ENCODE measurements at places on chromosomes 13 and 19.

DNA sequence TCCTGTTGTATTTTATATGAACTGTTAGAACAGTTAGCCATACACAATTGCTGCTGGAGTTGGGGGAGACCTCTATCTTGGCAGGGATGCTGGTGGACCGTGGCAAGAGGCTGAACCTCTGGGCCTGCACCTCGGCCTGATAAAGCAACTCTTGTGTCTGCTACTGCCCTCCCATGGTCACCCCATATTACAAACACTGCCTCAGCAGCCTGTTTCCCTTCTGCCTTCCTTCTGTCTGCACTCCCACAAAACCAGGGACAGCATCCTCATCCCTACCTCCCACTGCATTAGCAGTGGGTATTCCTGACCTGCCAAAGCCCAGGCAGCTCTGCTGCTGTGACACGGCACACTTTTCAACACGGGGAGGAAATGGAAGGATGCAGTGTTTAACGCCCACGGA lies 456.4 kb downstream of the FGF14 start:
- no peak for DNase-seq

GRCh38 chr13:40483601-40484000 lies 182.8 kb downstream of the FOXO1 start:
- DNase-seq, result no peak

DNA sequence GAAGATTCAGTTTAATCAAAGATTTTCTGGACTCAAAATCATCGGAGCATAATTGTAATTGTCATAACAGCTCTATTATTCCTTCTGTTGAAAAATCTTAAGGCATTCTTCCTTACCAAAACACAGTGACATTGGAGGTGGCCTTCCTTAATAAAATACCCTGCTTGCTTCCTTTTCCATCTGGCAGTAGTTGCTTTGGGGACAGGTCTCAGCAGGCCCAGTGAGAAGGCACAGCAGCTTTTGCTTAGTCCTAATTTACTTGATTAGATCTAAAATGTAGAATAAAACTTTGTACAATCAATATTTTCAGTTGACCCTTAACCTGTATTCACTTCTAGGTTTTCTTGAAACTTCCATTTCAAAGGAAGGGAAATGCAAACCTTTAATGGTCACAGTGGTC lies 471.6 kb downstream of the PCDH20 start:
- no peak for DNase-seq

DNA sequence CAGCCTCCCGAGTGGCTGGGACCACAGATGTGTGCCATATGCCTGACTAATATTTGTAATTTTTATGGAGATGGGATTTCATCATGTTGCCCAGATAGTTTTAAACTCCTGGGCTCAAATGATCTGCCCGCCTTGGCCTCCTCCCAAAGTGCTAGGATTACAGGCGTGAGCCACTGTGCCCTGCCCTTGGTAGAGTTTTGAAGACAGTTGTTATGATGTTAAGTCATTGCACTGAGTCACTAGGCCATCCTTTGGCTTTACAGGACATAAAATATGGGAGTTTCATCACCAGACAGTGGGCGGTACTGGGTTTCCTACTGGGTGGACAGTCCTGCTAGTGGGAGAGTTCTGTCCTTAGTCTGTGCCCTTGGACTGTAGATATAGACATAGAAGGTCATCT lies 282.5 kb downstream of the ATP8A2 start:
- DNase-seq, result no peak

- peak; percentile 55 for DNase-seq
These were observed 18.3 kb downstream of the UBAC2 start for GRCh38 chr13:99218969-99219368.

GRCh38 chr13:28684257-28684656 lies 25.3 kb downstream of the POMP start:
- no peak for DNase-seq

GRCh38 chr13:40886017-40886416 lies 96.6 kb downstream of the SLC25A15 start:
- DNase-seq, result no peak

DNA sequence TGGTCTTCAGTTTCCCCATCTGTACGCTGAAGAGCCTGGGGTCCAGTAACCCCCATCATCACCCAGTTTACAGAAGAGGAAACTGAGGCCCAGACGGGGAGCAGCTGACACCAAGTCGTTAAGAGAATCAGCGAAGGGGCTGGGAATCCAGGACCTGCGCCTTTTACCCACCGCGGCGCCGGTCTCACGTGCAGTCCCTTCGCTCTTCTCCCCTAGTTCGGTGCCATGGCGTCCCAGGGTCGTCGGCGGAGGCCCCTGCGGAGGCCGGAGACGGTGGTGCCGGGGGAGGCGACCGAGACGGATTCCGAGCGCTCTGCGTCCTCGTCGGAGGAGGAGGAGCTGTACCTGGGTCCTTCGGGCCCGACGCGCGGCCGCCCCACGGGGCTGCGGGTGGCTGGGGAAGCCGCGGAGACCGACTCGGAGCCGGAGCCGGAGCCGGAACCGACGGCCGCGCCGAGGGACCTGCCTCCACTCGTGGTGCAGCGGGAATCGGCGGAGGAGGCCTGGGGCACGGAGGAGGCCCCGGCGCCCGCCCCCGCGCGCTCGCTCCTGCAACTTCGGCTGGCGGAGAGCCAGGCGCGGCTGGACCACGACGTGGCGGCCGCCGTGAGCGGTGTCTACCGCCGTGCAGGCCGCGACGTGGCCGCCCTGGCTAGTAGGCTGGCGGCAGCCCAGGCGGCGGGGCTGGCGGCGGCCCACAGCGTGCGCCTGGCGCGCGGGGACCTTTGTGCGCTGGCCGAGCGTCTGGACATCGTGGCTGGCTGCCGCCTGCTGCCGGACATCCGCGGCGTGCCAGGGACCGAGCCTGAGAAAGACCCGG lies 698 bp downstream of the BLOC1S3 start:
- DNase-seq, result no peak

GRCh38 chr13:33931397-33932311 lies 113.7 kb downstream of the RFC3 start:
- no peak for DNase-seq

- no peak for DNase-seq
These were observed 286.1 kb downstream of the IRS2 start for GRCh38 chr13:109500146-109500773.

GRCh38 chr19:42032431-42032830 lies 37.6 kb downstream of the GRIK5 start:
- no peak for DNase-seq

DNA sequence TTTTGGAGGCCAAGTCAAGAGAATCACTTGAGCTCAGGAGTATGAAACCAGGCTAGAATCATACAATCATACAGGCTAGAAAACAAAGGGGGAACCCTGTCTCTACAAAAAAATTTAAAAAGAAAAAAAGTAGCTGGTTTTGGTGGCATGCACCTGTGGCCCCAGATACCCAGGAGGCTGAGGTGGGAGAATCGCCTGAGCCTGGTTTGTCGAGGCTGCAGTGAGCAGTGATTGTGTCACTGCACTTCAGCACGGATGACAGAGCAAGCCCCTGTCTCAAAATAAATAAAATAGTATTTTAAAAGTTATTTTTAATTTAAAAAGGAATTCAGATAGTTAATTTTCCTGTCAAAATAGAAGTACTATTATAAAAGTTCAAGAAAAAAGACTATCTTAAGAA lies 369.1 kb upstream of the SLITRK5 start:
- DNase-seq, result no peak

DNA sequence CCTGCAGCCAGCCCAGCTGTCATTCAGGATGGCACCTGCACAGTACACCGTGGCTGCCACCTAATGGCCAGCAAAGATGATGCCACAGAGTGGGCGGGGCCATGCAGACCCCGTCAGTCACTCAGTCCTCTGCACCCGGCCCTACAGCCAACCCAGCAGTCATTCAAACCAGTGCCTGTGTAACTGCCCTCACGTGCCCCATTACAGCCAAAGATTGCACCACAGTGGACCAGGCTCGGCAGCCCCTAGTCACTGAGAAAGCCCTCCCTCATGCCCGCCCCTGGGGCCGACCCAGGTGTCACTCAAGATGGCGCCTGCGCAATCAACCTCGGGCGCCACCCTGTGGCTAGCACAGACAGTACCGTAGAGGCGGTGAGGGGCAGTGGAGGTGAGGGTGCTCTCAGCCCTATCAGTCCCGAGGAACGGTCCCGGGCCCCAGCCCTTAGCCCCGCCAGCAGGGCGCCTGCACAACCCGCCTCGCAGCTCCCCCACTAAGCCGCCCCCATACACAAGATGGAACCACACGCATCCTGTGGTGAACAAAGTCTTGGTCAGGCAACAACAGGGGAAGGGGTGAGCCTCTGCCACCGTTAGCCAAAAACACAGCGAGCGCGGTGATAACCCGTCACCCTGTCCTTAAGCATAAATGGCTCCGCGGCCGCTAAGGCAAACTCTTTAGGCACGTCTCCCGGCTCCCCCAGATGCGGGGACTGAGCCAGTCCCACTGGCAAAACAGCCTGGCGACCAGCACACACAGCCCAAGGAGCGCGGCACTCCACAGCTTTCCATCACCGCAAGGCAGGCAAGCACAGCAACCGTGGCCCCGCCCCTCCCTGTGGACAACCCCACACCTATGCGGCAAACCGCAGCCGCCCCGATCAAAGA lies 2.3 kb downstream of the PEG3 start:
- DNase-seq, result no peak

- no peak for DNase-seq
These were observed 3.9 kb upstream of the GSK3A start for GRCh38 chr19:42246143-42246921.

GRCh38 chr19:3813473-3814392 lies 27.6 kb upstream of the MATK start:
- no peak for DNase-seq

GRCh38 chr19:30879736-30880135 lies 469.5 kb downstream of the TSHZ3 start:
- DNase-seq, result no peak

DNA sequence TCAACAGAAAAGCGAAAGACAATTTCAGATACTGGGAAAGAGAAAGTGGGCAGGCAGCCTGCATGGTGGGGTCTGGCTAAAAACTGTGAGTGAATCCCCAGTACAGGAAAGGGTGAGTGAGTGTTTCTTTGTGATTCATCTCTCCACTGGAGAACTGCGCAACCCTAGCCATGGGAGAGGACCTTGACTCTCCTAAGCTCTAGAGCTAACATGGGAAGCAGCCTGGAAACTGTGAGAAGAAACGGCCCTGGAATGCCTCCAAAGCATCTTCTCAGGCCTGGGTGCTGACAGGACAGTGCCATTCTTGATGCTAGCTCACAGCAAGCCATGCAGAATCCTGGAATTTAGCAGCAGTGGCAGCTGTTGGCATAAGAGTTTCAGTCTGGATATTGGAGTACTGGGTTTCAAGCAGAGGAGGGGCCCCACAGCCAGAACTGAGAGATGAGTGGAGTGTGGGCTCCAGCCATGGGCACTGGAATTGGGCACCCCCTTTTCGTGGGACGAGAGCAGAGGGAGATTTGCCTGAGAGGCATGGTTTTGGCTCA lies 18.7 kb upstream of the SLAIN1 start:
- DNase-seq, result no peak

- DNase-seq, result no peak
These were observed 858 bp upstream of the KCNRG start for GRCh38 chr13:50014386-50014785.

DNA sequence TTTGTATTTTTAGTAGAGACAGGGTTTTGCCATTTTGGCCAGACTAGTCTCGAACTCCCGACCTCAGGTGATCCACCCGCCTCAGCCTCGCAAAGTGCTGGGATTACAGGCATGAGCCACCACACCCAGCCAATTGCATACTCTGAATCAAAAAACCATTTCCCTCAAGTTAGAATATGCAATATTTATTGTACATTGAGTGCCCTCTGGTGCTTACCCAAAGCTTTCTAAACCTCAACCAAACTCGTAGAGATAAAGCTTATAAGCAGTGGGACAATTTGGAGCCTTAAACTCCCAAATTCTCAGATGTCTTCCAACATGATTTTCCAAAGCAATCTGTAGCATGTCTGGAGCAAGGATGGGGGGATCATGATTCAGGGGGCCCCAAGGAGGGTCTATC lies 22.4 kb downstream of the RFXAP start:
- DNase-seq, result no peak

- DNase-seq, result no peak
These were observed 143.4 kb downstream of the URI1 start for GRCh38 chr19:30085394-30085793.

- DNase-seq, result no peak
These were observed 61.2 kb downstream of the CDADC1 start for GRCh38 chr13:49308921-49309408.

DNA sequence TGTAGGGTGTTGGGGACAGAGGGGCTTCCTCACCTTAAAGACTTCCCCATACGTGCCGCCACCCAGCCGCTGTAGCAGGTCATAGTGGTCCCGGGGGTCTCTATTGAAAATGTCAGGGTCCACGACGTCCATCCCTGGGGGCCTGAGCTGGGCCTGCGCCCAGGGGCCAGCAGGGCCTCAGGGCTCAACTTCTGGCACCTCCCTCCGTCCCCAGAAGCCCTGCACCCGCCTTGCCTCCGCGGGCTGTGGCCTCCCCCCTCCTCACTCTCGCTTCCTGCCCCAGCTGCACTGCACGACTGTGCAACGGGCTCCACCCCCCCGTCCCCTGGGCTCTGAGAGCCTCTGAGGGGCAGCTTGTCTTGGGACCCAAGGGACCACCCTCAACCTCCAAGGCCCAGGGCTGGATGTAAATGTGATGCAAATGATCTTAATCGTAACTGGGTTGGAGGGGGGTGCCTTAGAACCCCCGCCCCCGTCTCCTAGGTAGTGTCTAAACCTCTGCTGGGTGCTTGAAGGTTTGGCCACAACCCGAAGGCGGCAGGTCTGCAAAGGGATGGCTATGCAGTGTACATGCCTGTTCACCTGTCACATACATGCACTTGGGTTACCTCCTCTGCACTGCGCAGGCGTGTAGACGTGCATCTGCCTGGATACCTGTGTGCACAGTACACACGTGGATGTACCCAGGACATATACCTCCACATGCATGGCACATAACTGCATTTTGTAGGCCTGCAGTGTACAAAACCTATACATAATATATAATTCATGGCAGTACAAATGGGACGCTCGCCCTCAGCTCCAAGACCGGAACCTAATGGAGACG lies at the start of gene MAP4K1:
TSS of gene MAP4K1 (minus strand) at position 190 of the 826 bp plus-strand sequence. CDS start at position 132, 58 bp downstream.
- DNase-seq, result peak; percentile 56

GRCh38 chr19:44775676-44776240 lies 1.9 kb upstream of the CBLC start:
- DNase-seq, result no peak

DNA sequence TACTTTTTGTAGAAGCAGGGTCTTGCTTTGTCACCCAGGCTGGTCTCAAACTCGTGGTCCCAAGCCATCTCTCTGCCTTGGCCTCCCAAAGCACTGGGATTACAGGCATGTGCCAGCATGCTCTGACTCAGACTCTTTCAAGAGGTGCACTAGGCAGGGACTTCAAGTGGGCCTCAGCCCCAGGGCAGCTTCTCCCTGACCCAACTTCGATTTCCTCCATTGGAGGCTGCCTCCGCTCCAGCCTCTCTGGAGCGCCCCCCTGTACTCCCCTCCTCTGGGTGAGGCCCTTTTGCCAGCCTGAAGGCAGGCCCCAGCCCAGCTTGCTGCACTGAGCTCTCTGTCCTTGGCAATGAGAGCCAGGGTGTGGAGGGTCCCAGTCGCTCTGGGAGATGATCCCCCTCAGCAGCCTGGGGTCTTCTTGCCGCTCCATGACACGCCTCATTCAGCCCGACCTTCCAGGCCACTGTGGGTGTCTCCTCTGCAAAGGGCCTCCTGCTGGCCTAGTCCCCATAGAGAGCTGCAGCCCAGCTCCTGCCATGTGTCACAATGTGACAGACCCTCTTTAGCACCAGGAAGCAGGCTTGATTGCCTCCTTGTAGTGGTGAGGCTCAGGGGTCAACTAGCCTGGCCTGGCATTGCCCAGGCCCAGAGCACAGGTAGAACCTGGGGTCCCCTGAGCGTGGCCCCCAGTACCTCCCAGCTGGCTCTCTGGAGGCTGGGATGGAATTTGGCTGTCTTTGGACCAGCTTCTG lies 16.4 kb downstream of the CARM1 start:
- DNase-seq, result no peak

- peak; percentile 35 for DNase-seq
These were observed 478 bp downstream of the LMO7 start for GRCh38 chr13:75636436-75637180.
